ENCODE measurements at places on chromosomes 1 and 21.

- DNase-seq: no peak
Measured at GRCh38 chr1:226741009-226741408, 1.9 kb upstream of the ITPKB start.

DNA sequence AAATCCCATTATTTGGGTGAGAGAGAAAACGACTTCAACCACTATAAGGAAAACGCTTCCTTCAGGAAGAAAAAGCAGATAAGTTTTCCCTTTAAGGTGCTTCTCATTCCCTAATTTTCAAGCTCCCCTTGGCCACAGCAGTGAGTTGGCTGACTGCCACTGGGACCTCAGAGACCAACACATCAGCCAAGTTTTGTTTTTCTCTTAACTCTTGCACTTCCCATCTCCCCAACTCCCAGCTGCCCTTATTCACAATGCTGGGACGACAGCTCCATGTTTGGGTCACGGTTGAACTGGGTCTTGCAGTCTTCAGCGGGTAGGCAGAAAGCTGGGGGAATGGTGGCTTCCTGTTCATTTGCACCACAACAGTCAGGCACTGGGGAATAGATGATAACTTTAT is 18.9 kb downstream of the SGIP1 start:
- DNase-seq: no peak

GRCh38 chr1:242854466-242854865 is 330.0 kb upstream of the PLD5 start:
- DNase-seq: no peak

DNA sequence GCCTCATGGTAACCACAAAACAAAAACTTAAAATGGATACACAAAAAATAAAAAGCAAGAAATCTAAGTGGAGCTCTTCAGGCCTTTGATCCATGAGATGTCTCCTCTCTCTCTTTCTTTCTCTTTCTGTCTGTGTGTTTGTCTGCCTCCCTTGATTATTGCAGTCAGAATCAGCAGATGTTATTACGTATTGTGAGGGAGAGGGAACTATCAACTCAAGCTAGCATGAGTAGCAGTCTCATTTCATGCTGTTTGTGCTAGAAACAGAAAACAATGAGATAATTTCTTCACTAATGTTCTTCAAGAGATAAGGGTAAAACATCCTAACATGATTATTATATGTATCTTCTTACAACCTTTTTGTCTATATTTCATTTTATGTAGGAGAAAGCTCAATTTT is 103.7 kb upstream of the PDC start:
- no peak for DNase-seq

DNA sequence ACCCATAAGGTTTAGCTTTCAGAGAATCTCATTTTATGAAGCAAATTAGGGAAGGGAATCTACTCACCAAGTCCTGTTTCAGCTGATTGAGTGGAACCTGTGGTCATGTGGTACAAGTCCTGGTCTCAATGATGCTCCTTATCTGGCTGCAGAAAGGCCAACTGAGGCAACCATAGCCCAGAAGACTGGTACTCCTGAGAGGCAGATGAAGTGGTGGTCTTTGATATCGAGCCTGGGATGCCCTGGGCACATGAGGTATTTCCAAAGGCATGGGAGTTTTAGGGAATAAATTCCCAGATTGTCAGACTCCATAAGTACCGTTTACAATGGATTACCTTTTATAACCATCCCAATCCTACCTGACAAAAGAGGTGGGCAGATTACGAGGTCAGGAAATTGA is 3.3 kb downstream of the MX1 start:
- DNase-seq: no peak

- DNase-seq: no peak
Measured at GRCh38 chr1:87765681-87766070, 437.0 kb downstream of the LMO4 start.

DNA sequence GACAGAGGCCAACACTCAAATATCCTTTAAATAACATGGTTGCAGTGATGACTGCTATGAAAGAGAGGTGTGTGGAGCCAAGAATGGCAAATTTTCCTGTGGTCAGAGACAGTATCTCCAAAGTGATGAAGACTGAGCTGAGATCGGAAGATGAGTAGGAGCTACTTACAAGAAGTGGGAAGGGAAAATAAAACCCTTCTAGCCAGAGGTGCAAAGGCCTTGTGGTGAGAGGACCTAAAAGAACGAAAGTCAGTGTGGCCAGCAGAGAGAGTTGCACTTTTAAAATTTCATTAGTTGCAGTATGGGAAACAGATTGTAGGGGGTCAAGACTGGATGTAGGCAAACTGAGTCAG is 17.8 kb downstream of the SLAMF7 start:
- no peak for DNase-seq

DNA sequence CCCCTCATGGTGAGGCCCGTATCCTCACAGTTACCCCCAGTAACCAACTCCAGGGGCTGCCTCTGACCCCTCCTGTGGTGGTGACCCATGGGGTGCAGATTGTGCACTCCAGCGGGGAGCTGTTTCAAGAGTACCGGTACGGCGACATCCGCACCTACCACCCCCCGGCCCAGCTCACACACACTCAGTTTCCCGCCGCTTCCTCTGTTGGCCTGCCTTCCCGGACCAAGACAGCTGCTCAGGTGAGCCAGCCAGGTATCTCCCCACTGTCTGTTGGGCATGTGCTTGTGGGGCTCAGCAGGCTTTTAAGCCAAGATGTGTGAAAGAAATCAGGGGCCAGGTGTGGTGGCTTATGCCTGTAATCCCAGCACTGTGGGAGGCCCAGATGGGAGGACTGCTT is 39.9 kb downstream of the ZBTB17 start:
- no peak for DNase-seq

DNA sequence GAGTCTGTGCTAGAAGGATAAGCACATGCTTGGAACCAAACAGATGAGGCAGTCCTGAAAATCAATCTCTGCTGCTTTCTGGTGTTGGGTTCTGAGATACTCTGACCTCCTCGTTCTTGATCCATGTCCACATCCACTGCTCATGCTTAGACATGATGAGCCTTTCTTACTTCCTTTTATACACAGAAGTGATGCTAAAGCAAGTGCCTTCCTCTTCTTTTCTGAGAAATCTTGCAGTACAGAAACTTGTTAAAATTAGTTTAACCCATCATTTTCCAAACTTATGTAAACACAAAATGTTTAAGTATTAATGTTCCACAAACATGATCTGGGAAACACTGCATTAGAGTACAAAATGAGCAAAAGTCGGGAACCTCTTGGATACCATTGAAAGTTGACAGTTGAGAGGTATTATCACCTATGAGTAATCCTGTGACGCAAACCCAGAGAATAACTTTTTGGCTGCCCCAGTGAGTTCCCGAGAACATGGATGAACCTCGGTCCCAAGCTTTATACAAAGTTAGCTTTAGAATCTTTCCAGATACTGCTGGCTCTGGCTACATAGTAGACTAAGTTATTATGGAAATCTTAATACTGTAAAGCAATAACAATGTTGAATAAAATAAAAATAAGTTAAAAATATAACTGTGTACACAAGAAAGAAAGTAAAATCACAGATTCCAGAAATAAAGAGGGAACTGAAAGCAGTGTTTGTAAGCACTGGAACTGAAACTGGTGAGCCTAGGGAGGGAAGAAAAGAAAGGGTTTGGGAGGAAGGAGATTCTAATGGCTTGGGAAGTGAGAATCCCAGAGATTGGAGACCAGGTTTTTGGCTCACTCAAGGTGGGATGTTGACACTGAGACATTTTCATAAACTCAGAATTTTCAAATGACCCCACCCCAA is 429.3 kb upstream of the RUNX1 start:
- no peak for DNase-seq

All from GDM1 (cell line).